ENCODE measurements at places on chromosomes 5 and 9. TPM values are rescaled to one million over a fixed set of nuclear protein-coding genes. Genes with fewer than 3 reads are reported as not detected.

- no peak for DNase-seq
These were observed 13.8 kb downstream of the MACIR start for GRCh38 chr5:103272377-103272776.

AGXT2 gene
- total RNA-seq = not detected

DNA sequence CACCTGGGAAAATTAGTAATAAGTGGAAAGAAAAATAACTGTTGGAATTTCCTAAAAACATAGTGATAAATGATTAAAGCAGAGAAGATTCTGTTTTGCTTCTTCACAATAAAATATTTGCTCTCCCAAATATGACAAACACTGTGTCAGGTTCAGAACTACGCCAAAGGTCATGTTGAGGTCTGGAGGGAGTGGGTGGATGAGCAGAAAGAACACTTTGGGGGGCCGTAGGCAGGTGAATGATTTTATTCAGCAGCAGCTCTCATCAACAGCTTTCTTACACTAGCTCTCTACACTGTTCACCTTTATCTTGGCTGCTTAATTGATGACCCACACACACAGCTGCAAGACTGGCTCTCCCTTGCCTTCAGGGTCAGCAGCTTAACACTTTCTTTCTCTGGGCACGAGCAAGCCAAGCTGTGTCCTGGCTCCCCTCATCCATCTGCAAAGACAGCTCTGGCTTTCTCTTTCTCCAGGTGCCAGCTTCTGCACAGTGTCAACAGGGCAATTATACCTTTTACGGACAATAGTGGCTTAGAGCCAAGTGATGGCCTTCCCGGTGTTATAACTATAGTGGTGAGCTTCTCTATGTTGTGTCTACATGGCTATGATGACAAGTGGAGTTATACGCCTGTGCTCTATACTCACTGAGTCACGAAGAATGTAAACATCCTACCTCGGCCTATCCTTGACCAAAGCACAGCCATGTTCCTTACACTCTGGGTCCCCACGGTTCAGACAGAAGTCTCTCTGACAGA is 18.9 kb upstream of the GPX8 start:
- no peak for DNase-seq

DNA sequence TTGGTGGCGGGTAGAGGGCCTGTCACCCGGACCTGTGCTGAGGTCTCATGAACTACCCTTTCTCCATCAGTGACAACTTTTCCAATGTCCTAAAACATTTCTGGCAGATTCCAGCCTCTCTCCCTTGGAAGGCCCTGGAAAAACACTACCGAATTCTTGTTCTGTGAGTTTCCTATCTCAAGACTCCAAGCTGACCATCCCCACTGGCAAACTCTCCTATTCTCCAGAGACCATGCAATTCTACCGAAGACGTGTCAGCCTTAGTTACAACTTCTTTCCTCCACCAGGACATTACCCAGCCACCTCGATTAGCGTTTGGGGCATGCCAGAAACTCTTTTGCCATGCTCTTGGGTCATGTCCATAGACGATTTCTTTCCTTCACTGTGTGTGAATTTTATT is 26.8 kb upstream of the GABRP start:
- DNase-seq = no peak

MTMR12 gene
- 41.3 TPM for total RNA-seq

GRCh38 chr5:31433229-31433628 is 98.7 kb downstream of the DROSHA start:
- no peak for DNase-seq

DNA sequence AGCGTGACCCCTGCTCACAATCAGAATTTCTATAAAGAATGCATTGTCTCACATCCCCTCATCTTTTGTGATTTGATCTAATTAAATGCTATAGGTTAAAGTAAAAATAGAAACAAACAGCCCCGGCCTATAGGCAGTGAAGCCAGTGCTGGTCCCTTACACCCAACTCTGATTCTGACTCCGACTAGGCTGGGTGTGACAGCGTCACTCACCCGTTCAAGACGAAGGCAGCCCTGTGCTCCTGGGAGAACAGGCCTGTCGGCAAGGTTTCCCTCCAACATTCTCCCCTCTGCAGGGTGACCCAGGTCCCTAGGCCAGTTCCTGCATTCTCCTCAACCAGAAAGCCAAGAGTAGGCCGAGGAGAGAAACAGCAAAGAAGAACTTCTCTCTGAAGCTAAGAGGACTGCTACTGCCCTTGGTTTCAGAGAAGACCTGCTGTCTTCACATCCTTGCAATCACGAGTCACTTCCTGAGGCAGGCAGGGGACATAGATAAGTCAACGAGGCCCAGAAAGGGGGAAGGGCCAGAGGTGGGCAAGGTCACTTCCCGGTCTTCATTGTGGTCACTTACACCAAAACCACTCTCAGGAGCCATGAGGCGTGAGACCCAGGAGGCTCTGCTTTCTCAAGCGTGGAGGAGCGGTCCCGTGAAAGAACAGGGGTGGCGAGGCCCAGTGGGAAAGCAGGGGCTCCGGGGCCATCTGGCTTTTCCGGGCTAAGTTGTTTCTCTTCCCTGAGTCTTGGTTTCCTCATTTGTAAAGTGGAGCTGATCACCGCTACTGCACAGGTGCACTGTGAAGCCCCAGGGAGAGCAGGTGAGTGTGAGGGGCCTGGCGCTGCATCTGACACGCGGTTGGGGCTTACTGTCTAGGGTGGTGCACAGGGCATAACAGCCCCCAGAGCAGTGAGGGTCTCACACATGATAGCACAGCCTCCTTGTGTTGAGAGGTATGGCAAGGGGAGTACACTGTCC is 200.8 kb downstream of the CRB2 start:
- DNase-seq = no peak

Measured in upper lobe of right lung (tissue), 1 donor.